Type B pancreatic cell (in vitro differentiated cells): ENCODE measurements at places on chromosomes 13 and 19.
A peak's percentile ranks its signal among the peaks of the same experiment; 100 is the strongest.

- DNase-seq = peak; percentile 71
These were observed 366 bp upstream of the KL start for GRCh38 chr13:33015791-33016323.

GRCh38 chr13:108227651-108228272 lies 9.6 kb downstream of the ABHD13 start:
- no peak for DNase-seq

DNA sequence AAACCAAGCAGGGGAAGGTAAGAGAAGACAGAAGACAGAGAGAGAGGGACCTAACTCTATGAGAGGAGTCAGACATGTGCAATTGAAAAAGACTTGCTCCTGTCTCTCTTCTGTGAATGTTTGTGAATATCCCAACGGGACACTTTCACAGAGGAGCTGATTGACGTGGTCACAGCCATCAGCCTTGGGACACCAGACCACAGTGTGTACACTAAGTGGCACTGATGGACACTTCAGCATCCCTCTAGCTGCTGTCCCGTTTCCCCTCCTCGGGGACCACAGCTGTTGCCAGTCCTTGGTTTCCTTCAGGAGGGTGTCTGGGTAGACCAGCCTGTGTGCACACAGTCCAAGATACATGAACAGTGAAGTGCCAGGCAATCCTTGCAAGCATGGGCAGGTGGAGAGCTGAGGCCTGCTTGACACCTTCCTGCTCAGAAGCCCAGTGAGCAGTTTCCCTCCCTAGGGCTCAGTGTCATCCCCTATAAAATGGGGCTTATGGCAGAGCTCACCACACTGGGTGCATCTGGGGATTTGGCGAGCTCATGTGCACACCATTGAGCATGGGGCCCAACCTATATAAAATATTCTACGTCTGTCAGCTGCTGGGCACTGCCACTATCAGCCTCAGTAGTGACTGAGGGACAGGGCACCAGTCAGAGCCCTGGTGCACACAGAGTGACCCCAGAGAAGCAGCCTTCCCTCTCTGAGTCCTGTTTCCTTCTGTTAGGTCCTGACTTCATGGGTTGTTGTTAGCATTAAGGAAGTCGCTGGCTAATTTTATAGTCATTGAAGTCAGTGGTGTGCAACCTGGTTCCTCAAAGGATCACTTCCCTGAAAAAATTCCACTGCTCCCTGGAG lies 4.3 kb upstream of the USF2 start:
- peak; percentile 43 for DNase-seq

GRCh38 chr13:46126552-46127357 lies 21.9 kb upstream of the CPB2 start:
- DNase-seq = no peak

- no peak for DNase-seq
These were observed at the start of gene GPR183 for GRCh38 chr13:99307247-99307646. TSS of gene GPR183 (minus strand) at chr13:99307399. CDS start at chr13:99296145, 11,254 bp downstream.

DNA sequence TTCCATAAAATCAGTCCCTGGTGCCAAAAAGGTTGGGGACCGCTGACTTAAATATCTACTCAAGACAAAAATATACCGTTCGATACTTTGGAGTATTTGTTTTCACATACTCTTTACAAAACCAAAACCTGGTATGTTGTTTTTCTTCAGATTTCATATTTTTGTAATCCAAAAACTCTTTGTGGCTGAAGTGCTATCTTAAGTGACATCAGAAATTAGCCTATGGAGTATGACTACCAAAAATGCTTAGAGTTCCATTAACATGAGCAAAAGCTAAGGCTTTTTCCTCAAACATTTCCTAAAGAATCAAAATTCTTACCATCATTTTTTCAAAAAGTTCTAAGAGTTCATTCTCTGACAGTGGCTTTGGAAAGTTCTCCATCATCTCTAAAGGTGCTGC lies 52.0 kb downstream of the DIAPH3 start:
- DNase-seq = no peak

GRCh38 chr19:39372941-39373340 lies 18.0 kb downstream of the PAF1 start:
- no peak for DNase-seq

- DNase-seq = no peak
These were observed 8.8 kb downstream of the GRAMD1A start for GRCh38 chr19:35008891-35009341.

DNA sequence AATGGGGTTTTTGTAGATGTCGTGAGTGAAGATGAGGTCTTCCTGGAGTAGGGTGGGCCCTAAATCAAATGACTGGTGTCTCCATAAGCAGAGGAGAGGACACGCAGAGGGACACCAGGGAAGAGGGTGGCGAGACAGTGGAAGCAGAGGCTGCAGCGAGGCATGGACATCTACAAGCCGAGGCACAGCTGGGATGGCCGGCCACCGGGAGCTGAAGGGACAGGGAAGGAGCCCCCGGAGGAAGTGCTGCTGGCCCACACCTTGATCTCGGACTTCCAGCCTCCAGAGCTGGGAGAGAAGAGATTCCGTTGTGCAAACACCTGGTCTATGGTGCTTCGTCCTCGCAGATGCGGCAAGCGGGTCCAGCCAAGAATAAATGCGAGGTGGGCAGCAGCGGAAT lies 84.5 kb downstream of the ANKRD10 start:
- no peak for DNase-seq

DNA sequence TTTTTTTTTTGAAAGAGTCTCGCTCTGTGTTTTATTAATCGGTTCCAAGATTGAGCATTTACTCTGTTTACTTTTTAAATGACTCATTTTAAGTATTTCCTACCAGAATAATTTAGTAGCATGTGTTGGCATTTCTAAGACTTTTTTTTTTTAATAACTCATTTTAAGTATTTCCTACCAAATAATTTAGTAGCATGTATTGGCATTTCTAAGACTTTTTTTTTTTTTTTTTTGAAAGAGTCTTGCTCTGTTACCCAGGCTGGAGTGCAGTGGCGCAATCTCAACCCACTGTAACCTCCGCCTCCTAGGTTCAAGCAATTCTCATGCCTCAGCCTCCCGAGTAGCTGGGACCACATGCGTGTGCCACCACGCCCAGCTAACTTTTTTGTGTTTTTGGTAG lies 13.1 kb downstream of the SETDB2 start:
- DNase-seq = no peak

GRCh38 chr19:19033176-19033425 lies 216 bp downstream of the SUGP2 start:
- no peak for DNase-seq

DNA sequence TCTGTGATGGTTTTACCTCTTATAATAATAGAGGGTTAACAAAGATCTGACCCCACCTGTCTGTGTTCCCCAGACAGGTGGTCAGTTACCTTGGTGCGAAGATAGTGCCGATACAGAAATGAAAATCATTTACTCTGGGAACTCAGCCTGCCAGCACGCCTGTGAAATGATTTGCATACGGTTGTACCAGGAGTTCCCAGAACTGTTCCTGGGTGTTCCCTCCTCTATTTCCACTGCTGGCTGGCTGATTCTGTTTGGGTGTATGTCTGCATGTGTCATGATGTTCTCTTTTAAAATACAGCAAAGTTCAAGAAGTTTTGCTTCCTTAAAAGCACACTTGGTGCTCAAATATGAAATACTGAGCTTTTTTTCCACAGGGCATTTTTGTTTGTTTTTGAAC lies 527.1 kb downstream of the FGF9 start:
- no peak for DNase-seq

DNA sequence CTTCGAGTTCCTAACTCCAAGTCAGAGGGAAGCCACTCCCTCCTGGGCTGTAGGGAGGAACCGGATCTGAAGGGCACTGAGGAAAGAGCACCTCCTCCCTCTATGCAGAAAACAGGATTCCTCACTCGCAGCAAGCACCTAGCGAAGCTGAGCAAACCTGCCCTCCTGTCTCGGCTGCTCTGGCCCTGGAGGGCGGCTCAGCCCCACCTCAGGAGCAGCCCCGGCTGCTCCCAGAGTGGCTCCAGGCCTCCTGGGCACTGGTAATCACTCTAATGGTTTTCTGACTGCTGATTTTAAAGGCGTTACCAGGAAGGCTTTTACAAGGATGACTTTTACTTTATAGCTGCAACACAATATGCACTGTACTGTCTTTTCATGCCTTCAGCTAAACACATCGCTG lies 312.5 kb downstream of the TEX29 start:
- DNase-seq = no peak

DNA sequence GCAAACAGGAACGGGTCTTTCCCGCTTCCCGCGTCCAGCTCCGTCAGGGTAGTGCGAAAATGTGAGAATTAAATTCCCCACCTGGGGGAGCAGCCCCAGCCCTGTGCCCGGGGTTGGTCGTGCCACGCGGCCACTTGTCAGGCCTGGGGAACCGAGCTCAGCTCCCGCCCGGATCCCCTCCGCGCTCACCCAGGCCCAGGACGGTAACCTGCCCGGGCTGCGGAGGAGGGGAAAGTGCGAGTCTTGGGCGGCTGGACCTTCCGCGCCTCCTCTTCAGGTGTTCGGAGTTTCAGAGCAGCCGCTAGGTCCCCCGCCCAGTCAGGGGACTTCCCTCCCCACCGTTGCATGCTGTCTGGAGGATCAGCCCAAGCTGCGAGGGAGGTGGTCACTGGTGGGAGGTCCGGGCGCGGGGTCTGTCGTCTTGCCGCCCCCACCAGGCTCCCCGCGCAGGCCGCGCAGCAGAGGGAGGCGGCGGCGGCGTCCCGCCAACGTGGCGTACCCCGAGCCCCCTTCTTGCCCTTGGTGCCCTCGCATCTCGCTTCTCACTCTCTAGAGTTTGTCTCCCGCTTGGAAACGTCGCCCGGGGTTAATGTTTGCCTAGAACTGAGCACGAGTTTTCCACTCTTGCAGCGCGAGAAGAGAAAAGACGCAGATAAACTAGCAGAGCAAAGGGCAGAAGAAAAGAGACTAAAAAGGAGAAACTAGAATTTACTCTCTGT lies 8.1 kb downstream of the URAD start:
- no peak for DNase-seq
